ENCODE measurements at places on chromosomes 4 and X. TPM values are rescaled to one million over a fixed set of nuclear protein-coding genes. Genes with fewer than 3 reads are reported as not detected.

- peak; percentile 24 for DNase-seq
Observed at GRCh38 chr4:35105486-35105885, 1138.8 kb downstream of the ARAP2 start.

DNA sequence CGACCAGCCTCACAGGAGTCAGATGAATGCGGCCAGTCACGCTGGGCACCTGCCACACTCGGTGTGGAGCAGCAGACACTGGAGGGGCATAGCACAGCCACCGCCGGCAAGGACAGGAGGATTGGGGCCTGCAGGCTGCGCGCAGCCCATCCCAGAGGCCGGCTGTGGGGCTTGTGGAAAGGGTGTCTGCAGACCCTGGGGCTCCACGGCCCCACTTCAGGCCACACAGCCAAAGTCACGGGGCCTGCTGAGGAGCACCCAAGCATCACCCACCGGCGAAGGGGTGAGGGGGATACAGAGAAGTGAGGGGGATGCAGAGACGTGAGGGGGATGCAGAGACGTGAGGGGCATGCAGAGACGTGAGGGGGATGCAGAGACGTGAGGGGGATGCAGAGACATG, 70.1 kb downstream of the FAM53A start:
- DNase-seq, result no peak

DNA sequence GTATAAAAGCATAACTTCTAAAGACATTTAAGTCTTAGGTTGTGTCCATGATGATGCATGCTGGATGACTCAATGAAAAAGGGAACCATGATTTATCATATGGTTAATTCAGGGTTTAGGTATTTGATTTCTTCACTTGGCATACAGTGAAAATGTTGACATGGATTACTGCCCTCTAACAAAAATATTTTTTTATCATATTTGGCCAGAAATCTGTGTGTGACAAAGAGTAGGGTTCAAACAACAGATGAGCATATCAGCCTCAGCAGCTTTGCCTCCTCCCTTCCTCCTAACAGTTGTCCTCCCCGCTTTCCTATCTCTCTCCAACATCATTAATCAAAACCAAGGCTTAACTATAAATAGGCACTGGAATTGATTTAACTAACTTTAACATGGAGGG, 46.3 kb downstream of the ARHGAP6 start:
- peak; percentile 58 for DNase-seq

DNA sequence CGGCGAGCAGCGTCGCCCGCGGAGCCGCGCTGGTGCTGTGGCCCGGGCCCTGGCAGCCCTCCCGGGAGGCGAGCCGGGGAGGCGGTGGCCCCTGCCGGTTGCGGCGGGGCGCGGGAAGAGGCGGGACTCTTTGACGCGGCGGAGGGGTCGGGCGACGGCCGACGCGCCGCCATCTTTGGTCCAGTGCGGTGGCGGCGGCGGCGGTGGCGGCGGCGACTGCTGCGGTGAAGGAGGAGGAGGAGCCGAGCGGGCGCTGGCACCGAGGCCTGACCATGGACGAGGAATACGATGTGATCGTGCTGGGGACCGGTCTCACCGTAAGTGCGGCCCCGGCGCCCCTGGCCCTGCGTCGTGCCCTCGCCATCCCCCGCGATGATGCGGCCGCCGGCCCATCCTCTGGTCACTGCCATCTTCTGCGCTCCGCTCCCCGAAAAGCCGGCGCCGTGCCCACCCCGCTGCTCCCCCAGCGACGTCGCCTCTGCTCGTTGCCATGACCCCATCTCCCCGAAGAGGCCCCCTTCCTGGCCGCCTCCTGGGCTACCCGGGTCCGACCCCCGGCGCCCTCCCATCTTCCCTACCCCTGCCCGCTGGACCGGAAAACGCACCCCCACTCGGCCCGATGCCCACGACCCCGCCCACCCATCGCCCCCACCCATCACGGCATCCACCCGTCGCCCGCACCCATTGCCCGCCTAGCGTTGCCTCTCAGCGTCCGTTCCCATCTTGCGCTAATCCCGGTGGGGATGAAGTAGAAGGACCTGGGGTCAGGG, at the start of gene GDI1:
GDI1 (plus strand) TSS at position 172 of the 770 bp plus-strand sequence; CDS start at position 273, 101 bp downstream.
- DNase-seq, result no peak

Gene SMIM20
- 26.8 TPM for total RNA-seq

Gene ADGRG2
- 0.13 TPM for total RNA-seq

All from bronchial epithelial cell (primary cell).